ENCODE measurements at places on chromosomes 4 and X.

- no peak for DNase-seq
Observed at GRCh38 chrX:17933856-17934255, 72.8 kb upstream of the RAI2 start.

GRCh38 chr4:155881555-155881954 is 15.5 kb upstream of the ASIC5 start:
- DNase-seq = no peak

DNA sequence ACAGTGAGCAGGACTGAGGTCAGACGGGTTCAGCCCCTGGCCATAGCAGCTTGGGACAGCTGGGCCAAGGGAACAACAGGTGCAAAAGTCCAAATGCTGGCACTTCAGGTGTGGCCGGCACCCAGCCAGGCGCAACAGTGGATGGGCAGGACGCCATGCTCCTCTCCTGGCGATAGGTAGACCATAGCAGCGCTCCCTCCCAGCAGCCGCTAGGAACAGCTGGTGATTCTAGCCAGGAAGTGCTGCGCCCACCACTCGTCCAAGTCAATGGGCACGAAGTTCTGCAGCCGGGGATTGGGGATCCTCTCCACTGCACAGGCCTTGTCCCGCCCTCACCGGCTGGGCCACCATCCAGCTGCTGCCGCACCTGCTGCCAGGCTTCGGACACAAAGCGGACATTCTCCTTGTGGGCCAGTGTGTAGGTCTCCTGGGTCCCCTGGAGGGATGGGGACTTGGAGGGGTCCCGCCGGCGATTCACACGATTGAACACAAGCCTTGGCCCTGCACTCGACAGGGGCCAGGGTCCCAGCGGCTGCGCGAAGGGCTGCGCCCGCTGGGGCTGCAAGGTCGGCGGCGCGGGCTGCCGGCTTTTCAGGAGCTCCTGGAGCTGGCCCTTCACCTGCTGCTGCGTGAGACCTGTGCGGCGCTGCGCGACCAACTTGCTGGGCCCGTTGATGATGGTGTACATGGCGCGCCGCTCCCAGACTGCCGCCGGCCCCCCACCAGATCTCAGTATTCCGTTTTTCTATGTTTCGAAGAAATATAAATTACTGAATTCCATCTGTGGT is 227.5 kb upstream of the STK26 start:
- no peak for DNase-seq

DNA sequence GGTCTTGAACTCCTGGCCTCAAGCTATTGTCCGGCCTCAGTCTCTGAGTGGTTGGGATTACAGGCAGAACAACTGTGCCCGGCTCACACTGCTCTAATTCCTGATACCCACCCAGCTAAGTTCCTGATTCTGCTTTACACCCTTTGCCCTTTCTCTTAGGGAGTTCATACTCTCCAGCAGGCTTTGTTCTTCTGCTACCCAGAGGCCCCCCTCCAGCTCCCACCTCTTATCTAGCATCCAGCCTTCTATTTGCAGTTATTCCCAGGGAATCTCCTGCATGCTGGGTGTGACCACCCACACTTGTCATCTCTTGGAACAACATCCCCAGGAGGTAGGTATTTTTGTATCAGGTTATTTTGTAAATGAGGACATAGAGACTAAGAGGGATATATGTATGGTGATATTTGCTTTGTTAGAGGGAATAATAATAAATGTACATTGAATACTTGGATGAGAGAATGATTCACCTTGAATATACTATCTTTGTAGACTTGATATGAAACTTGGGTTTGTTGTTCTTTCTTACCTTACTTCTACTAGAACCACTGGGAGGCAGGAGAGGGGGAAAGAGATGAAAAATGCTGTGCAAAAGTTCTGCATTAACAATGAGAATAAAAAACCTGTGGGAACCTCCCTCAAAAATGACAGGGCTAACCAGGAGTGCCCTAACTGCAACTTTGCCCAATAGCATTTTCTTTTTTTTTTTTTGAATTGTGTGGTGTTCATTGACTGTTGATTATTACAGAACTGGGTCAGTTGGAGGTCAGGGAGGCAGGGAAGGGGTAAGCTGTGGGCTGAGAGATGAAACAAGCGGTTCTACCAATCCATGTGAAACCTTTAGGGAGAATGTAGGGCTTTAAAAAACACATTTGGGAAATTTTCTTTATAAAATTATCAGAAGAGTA is 157.4 kb downstream of the SPRY1 start:
- DNase-seq = no peak

- no peak for DNase-seq
Observed at GRCh38 chrX:43728966-43729365, 72.9 kb downstream of the MAOA start.

DNA sequence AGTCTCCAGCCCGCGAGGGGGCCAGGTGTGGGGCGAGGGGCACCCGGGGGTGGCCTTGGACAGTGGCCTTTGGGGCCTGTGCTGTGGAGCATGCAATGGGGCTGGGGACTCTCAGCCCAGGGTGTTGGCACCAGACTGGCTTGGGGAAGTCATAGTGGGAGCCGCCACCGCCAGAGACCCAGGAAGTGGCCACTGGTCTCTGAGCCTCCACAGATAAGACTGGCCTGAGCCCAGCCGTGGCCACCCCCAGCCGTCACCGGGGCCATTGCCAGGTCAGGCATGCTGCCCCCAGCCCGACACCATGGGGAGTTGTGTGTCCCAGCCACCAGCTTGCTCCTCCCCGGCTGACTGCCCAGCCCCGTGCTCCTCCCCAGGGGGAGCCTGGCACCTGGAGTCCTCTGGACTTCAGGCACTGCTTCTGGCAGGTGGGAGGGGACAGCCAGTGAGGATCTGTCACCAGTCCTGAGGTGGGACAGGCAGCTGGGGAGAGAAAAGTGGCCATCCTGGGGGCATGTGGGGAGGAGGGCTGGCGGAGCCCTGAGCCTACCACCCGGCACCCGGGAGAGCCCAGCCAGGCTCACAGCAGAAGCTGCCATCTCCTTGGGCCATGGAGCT is 32.5 kb downstream of the TACC3 start:
- no peak for DNase-seq

GRCh38 chrX:129998021-129998420 is 15.6 kb downstream of the BCORL1 start:
- DNase-seq = no peak

Measured in fibroblast of skin of scalp (primary cell).